NCI-H510A treated with DMSO at 0.1 percent for 48 hours (cell line): ENCODE measurements at places on chromosomes 2 and 18.
A peak's percentile ranks its signal among the peaks of the same experiment; 100 is the strongest.

GRCh38 chr2:166297951-166298350, 77.8 kb downstream of the SCN9A start:
- DNase-seq, result no peak

DNA sequence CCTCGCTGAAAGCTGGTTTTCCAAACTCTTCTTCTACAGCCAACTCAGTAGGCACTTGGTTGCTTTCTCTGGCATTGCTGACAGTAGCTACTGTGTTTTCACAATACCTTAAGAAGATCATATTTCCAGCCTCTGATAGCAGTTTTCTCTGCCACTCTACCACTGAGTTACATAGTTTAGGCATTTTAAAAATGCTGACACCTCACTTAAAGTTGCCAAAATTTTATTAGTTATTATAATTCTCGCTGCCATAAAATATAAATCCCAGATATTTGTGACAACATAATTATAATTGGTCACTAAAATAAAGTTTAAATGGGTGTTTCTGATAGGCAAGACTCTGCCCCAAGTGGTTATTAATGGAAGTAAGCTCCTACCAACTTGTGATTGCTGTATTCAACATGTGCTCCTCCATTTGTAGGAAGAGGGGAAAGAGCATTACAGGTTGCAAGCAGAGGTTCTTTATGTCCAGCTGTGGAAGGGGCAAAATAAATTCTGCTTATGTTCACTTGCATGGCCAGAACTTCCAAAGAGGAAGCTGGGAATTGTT, 1202.8 kb downstream of the CNTNAP5 start:
- DNase-seq, result no peak

DNA sequence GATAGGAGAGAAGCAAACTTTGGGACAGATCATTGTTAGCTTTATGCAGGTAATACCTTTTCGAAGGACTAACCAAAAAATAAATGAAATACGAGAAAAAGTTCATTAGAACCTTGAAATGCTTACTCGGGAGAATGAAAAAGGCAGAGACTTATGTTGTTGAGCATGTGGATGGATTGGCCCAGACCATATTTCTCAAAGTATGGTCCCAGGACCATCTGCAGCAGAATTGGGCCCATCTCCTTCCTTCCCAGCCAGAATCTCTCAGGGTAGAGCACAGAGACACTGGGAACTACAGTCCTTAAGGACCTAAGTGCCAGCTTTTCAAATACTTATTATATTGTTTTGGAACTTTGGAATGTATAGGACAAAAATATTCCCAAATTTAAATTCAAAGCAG, 50.8 kb downstream of the KCTD18 start:
- no peak for DNase-seq

- no peak for DNase-seq
Measured at GRCh38 chr2:195582188-195582587, 74.8 kb upstream of the SLC39A10 start.

- DNase-seq, result no peak
Measured at GRCh38 chr2:152097801-152098495, 896 bp downstream of the CACNB4 start.

DNA sequence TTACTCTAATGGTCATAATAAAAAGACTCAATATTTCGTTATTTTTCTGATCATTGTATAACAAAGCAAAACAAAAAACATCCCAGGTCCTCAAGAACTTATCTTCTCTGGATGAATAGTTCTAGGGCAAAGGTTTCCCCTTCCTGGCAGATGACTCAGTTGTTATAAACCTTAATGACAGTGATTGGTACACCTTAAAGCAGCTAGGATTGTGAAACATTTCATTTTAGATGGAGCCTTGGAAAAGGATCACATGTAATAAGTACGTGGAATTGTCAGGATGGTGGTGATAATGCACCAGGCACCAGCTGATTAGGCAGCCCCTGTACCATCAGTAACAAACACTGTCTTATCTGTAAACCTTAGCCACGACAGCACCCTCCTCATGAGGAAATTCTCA, 47.2 kb downstream of the MEP1B start:
- DNase-seq, result no peak

DNA sequence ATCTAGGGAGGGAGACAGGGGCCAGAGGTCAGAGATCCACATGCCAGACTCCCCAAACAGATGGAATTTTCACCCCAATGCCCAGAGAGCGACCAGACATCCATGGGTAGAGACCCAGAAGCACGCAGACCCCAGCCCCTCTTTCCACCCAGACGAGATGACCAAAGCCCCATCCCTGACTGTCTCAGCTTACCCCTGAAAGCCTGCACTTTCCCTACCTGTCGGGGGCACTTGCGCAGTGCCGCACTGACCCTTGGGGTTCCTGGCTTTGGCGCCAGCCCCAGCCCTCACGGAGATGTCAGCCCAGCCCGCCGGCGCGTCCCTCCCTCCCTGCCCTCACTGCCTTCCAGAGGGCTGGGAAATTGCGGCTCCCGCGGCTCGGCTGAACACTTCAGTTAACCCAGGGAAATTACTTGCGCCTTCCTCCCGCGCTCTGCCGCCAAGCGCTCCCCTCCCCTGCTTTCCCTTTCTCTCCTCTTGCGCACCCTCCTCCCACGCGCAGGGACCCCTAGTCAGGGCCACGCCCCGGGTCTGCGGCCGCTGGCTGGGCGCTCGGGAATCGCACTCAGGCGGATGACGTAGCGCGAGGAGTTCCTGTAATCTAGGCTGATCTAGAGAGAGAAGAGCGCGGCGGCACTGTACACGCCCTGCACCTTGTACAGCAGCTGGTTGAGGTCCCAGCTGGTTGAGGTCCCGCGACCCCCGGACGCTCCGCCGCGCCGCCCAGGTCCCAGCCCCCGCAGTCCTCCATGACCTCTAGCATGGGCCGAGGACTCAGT, 12.0 kb downstream of the ALPG start:
- DNase-seq, result peak; percentile 68

- no peak for DNase-seq
Measured at GRCh38 chr2:124049136-124049535, 24.0 kb downstream of the CNTNAP5 start.

GRCh38 chr2:230987137-230988020, 8.5 kb upstream of the SPATA3 start:
- DNase-seq, result peak; percentile 95

- DNase-seq, result peak; percentile 61
Measured at GRCh38 chr2:43605079-43605655, 9.3 kb upstream of the THADA start.

- peak; percentile 65 for DNase-seq
Measured at GRCh38 chr2:219073413-219074129, 12.8 kb upstream of the IHH start.

DNA sequence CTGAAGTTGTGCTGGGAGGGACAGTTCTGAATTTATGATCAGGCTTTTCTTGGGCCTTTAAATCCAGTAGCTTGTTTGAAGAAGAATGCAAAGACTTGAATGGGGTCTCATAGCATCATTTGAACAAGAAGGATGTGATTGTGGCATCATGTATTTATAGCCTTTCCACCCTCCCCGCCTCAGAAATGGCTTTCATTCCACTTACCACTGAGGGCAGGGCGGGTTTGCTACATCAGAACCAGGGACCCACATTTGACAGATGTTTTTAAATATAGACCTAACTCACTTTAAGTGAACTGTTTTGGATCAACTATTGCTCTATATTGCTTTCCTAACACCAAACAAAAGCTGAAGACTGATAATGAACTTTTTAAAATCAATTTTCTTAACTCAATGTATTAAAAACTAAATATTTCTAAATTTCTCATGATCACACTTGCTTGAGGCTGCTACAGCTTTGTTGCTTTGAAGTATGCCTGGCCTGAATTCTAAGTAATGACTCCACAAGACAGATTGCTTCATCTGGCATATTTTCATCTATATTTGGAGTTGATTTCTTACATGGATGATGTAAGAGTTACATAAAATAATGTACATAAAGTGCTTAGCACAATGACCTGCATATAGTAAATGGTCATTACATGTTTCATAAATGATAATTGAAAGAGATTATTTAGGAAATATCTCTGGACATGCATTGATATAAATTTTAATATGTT, 1552.9 kb upstream of the SLC39A10 start:
- no peak for DNase-seq

DNA sequence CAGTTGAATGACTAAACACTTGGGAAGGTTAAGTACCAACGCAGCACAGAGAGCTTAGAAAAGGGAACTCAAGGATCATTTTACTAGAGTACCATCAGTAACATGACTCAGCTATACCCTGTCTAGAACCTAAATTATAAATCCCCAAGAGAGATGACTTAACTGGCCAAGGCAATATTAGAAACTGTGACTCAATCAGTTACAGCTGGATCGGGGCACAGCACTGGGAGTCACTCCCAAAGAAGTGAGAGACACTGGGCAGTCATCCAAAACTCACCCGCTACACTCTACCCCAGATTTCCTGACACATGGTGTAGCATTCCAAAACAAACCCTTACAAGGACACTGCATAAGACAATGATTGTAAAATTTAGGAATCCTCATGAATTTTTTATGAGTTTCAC, 17.7 kb downstream of the IWS1 start:
- DNase-seq, result peak; percentile 39

DNA sequence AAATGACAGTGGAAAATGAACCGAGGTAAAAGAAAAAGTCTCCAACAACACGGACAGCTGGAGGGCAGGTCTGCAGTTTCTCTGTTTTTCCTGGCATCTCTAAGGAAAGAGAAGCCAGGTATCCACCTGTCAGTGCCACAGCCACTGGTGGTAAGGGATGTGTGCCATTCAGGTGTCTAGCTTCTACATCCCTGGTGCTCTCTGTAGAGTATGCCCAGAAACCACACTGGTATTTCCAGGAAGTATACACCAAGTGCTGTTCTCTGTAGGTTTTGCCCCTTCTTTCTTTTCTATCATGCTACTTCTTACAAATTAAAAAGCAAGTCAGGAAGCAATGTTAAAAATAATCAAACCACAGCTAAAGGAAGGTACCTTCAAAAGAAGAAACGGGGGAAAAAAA, 7.6 kb upstream of the AGFG1 start:
- DNase-seq, result no peak

GRCh38 chr2:157788201-157788600, 87.9 kb downstream of the ACVR1 start:
- no peak for DNase-seq

DNA sequence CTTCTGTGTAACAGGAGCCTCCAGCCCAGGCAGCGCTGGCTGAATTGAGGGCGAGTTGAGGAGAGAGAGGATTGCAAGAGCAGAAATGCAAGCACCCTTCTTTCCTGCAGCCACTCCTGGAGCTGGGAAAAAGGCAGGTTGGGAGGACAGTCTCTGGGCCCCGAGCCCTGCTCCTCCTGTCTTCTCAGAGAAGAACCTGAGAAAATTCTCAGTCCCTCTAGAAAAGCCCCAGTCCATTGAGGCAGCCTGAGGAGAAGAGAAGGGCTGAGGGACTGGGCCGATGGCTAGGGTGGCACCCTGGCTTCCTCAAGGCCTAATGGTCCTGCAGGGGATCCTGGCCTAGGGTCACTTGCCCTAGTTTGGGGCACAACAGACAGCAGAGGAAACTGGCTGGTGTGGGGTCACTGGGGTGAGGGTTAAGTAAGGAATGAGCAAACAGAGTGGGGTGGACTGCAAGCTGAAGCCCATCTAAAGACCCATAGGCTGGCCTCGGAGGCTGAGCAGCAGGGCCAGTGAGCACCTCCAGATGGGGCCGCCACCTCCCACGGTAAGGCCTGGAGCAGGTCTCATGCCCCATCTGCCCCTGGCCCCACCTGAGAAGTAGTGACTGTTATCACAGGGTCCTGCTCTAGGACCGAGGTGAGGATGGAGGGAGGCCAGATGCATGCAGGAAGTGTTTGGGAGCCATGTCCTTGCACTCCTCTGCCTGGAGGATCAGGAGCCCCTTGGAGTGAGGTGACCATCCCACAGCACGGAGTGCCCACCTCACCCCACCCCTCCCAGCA, 12.4 kb downstream of the CIB4 start:
- DNase-seq, result no peak

GRCh38 chr2:72316774-72317173, 169.1 kb upstream of the CYP26B1 start:
- DNase-seq, result no peak

GRCh38 chr2:11389052-11389420, 44.6 kb upstream of the ROCK2 start:
- no peak for DNase-seq

DNA sequence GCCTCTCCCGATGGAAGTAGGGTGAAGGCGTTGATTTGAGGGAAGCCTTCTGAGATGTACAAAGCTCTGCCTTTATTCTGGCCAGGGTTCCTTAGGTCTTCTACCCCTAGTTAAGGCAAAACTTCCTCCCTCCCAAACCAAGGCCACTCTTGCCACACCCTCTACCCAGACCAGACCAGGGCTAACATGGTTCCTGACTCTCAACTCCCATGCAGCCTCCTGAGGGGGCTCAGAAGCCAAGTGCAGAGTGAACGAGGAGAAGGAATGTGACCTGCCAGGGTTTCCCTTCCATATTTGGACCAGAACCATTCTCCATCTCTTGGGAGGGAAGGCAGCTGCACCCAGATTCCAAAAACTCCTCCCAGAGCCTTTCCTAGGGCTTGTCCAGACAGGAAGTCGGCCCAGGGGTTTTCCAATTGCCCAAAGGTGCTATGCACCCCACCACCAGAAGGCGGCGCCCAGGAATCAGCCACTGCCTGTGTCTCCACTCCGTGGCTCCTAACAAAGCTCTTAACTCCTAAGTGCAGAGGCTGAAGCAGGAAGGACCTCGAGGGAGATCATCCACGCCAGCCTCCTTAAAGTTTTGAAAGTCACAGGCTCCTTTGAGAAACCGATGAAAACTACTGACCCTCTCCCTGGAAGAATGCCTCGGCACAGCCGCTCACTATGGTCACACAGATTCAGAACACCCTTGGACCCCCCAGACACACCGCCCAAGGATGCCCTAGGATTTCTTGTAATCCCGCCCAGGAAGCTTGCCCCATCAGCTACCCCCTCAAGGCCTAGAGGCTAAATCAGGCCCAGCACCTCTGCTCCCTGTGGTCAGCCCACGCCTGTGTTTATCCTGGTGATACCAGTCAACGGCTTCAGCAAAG, 157.8 kb downstream of the SMAD2 start:
- DNase-seq, result peak; percentile 2

- no peak for DNase-seq
Measured at GRCh38 chr2:240459401-240460252, 24.2 kb downstream of the GPC1 start.

GRCh38 chr2:4381773-4382172, 678.4 kb downstream of the DCDC2C start:
- no peak for DNase-seq

DNA sequence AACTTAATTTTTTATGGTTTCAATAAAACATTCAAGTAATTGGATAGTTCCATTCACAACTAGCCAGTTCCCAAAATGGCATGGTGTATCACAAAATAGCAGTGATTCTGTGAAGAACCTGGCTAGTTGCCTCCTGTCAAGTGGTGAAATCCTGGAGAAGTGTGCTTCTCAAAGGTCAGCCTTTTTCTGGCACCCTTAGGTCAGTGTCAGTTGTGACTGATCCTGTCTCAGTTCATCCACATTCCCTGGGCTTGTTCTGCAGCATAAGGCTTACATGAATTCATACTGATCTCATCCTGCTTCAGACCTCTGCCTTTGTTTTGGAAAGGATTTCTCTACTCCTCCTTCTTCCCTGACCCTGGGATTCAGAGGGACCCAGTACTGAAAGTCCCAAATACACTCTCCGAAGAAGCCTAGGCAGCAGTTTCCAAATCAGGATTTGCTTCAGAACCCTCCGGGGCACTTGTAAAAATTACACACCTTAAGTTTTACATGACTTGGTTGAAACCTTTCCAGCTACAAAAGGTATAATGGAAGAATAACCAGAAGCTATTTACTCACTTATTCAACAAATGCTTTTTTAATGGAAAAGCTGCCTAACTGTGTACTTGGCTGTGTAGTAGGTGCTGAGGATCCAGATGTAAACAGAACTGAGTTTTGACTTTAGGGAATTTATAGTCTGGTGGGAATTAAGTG, 11.0 kb downstream of the MAP3K20 start:
- DNase-seq, result no peak

GRCh38 chr2:88187038-88187676, 17.0 kb downstream of the THNSL2 start:
- peak; percentile 0 for DNase-seq
